Germinal center (tissue), 1 donor: ENCODE measurements at places on chromosomes 3 and 15.

DNA sequence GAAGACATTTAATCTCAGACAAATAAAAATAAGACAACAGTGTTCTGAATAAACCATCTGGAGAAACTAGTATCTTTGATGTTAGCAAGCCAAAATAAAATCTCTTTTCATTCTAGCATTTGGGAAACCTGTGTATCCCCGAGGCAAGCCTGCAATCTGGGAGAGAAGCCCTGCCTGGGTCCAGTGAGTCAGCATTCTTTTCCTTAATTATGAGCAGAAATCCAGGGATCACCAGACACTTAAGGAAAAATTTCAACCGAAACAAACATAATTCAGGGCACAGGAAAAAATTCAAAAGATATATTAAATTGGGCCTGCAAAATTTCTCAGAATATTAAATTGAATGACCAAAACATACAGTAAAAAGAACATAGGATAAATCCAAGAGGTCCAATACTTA is 4.2 kb downstream of the NCBP2 start:
- DNase-seq, result no peak

GRCh38 chr3:188152660-188153436 is 1.1 kb upstream of the LPP start:
- DNase-seq, result no peak

GRCh38 chr3:45793482-45794176 is 2.7 kb downstream of the SLC6A20 start:
- DNase-seq, result no peak

DNA sequence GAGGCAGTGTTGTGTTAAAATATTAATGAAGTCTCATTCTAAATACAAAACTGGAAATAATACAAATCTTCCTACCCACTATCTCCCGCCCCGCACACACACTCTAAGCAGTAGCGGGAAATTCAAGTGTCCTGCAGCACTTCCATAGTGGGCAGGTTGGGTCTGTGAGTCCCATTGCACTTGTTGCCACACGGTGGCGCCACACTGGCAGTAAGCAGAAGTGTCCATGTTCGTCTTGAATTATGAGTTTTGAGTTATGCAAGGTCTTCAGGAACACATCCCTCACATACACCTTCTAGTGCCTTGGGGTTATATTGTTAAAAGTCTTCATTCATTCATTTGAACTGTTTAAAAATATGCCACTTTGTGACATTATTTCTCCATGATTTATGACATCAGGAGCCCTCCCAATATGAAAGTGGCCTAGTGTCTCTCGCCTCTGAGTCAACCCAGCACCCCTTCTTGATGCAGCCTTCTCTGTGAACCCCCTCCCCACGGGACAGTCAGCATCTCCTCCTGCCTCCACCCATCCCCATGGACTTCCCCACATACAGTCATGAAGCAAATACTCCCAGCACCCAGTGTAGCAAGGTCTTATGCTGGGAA is 17.6 kb upstream of the CCDC174 start:
- peak; percentile 67 for DNase-seq

DNA sequence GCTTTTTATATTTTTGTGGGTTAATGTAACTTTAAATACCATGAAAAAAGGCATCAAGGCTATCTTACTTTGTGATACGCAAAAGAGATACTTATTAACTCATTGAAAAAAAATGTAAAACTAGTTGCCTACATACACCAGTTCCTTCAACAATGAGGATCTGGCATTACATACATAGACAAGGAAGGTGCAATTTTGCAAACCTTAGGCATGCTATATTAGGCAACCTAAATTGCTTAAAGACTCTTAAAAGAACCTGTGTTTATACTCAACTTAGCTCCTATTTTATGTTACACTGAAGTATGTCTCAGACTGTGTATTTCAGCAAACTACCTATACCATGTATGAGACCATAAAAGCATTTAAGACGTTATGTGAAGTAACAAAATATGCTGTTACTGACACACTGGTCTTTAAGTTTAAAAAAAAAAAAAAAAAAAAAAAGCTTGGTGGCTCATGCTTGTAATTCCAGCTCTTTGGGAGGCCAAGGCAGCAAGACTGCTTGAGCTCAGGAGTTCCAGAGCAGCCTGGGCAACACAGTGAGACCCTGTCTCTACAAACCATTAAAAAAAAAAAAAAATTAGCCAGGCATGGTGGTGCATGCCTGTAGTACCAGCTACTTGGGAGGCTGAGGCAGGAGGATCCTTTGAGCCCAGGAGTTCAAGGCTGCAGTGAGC is 9.1 kb downstream of the TASOR start:
- DNase-seq, result no peak

GRCh38 chr3:72533591-72534473 is 314.4 kb downstream of the SHQ1 start:
- DNase-seq, result no peak

DNA sequence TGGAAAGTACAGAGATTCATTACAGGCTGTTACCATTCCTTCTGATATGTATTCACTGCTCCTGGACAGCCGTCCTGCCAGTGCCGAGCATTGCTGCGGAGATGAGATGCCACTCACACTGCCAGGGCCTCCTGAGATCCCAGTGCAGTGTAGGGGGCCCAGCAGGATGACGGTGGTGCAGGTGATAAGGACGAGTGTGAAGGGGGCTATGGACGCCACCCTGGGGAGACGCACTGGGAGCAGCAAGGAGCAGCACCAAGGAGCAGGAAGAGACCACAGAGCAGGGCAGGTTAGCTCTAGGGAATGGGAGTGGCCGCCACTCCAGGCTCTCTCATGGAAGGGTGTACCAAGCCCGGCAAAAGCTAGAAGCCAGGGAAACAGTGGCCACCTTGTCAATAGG is 4.0 kb upstream of the KLF15 start:
- DNase-seq, result no peak

- DNase-seq, result no peak
These were observed 7.0 kb downstream of the CMTM6 start for GRCh38 chr3:32495609-32496008.

DNA sequence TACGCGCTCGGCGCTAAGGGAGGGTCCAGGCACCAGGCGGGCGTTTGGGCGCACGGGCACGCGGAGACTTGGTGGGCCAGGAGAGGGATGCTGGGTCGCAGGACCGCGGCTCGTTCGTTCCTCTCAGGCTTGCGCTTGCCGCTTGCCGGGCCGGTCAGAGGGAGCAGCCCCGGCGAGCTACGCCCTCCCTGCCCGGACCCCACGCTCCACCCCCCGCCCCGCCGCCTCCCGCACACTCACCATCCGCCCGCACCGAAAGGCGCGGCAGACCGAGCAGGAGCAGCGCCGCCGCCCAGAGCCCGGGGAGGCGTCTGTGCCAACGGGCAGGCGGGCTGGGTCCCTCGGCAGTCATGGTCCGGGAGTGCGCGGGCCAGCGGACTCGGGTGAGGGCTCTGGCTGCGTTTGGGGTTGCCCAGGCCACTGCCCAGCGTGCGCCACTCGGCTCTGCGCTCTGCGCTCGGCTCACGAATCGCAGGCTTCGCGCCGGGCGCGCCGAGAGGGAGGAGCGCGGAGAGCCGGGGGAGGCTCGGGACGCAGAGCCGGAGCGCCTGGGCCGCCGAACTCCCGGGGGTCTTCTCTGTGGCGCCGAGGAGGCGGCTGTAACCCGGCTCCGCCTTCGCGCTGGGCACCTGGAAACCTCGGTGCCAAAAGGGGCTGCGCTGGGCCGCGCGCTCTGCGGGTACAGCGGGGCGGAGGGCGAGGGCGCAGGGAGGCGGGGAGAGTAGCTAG is at the start of gene SUSD5:
TSS of gene SUSD5 (minus strand) at position 365 of the 729 bp plus-strand sequence. CDS start at position 352, 13 bp downstream.
- peak; percentile 23 for DNase-seq

GRCh38 chr15:92683511-92683834 is 27.9 kb upstream of the FAM174B start:
- DNase-seq, result no peak

GRCh38 chr3:31300456-31301443 is 232.0 kb upstream of the STT3B start:
- no peak for DNase-seq

- no peak for DNase-seq
These were observed 62.0 kb upstream of the TRIM71 start for GRCh38 chr3:32755761-32756160.

DNA sequence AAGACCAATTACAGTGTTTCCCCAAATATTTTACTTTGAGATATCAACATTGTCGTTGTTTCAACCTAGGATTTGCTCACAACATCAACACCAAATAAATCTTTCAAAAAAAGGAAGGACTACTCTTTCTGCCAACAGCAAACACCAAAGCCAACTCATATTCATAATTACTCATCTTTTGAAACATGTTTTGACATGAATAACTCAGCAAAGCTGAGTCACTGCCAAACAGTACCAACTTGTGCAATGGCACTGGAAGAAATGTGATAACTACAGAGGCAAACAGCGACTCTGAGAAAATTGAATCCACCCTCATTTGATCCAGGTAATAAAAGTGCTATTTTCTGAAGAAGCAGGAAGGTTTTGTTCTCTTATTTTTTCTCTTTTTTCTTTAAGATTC is 67.2 kb downstream of the PEX5L start:
- DNase-seq, result no peak

- no peak for DNase-seq
These were observed 305.9 kb upstream of the RORA start for GRCh38 chr15:61534986-61535385.

- DNase-seq, result no peak
These were observed 182.2 kb downstream of the MEGF11 start for GRCh38 chr15:66071160-66071920.

DNA sequence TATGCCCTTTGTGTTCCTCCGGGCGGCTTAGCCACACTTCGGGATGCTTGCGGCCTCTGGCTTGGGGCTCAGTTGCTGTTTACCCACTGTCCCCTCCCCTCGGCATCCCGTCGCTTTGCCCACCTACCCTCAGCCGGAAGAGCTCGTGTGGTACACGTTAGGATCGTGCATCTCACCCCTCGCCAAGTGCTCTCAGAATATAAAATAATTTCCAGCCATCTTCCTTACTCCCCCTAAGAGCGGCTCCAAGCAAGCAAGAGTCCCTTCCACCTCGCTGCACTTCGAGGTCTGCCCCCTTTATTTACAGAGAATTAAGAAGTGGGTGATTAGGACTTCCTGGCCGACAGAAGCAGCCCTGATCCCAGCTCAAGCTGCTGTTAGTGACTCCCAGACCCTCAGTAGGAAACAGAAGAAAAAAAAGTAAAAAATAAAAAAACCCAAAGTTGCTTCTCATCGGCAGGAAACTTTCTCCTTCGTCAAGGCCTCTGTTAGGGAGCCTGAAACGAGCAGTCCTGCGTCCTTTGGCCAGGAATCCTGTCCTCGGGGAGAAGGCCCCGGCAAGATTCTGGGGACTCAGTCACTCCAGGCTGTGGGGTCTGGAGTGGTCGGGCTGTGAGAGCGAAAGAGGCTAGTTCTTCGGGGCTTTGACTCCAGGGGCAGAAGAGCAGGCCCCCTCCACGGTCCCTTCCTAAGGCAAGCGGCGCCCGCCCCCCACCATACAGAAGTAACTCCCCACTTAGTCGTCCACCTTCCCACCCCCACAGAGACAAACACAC is 3.0 kb downstream of the MEIS2 start:
- no peak for DNase-seq
